ENCODE measurements at places on chromosomes 12 and 14. TPM values are rescaled to one million over a fixed set of nuclear protein-coding genes. Genes with fewer than 3 reads are reported as not detected.

Gene DERA
- 32.6 TPM for total RNA-seq

GRCh38 chr12:127280393-127281275 is 986.3 kb upstream of the TMEM132C start:
- H3K27ac ChIP-seq = no peak overlapping the region
- H3K4me3 ChIP-seq = no peak overlapping the region
- no peaks in the 10 kb centered on the region for H3K4me1 ChIP-seq

- no peak for DNase-seq
- H3K27ac ChIP-seq = no peak overlapping the region
- peaks cover 48% of the 10 kb centered on the region for H3K36me3 ChIP-seq
- no peaks in the 10 kb centered on the region for H3K27me3 ChIP-seq
Observed at GRCh38 chr14:58414845-58415244, 12.5 kb downstream of the TIMM9 start.

DNA sequence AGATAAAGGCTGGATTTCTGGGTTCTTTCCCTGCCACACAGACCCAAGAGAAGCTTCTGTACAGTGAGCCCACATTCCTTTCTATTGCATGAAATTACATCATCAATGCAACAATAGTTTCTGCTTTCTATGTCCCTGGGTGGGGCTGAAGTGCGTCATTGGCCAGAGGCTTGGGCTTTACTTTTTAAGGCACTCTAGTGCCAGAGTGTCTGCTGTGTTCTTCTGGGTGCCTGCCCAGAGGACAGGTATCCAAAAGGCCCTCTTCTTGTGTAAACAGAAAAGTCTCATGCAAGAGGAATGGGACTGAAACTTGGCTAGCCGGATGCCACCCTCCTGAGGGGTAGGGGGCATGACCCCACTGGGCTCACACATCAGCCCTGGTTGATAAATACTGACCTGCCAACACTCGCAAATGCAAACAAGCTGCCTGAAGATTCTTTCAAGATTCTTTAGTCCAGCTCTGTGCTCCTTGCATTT is 5.9 kb downstream of the KRT86 start:
- peaks cover 80% of the 10 kb centered on the region for H3K4me1 ChIP-seq
- no peak overlapping the region for H3K4me3 ChIP-seq
- peak overlapping the region; percentile 73 for H3K27ac ChIP-seq

GRCh38 chr12:95590775-95591174 is 39.5 kb upstream of the USP44 start:
- no peak overlapping the region for H3K27ac ChIP-seq
- H3K4me1 ChIP-seq = no peaks in the 10 kb centered on the region
- H3K4me3 ChIP-seq = no peak overlapping the region
- no peak for DNase-seq
- H3K36me3 ChIP-seq = no peaks in the 10 kb centered on the region

GRCh38 chr14:92490239-92490959 is 23.2 kb upstream of the RIN3 start:
- H3K4me3 ChIP-seq = no peak overlapping the region
- H3K36me3 ChIP-seq = no peaks in the 10 kb centered on the region
- H3K4me1 ChIP-seq = no peaks in the 10 kb centered on the region
- H3K27ac ChIP-seq = no peak overlapping the region
- no peak for DNase-seq

GRCh38 chr12:80044694-80045046 is 54.7 kb upstream of the OTOGL start:
- H3K4me3 ChIP-seq = no peak overlapping the region
- H3K36me3 ChIP-seq = no peaks in the 10 kb centered on the region
- H3K27ac ChIP-seq = no peak overlapping the region
- DNase-seq = peak; percentile 12

GRCh38 chr14:68704736-68705720 is 87.8 kb downstream of the ZFP36L1 start:
- H3K36me3 ChIP-seq = no peaks in the 10 kb centered on the region
- H3K4me1 ChIP-seq = peaks cover 47% of the 10 kb centered on the region
- H3K27ac ChIP-seq = no peak overlapping the region
- H3K4me3 ChIP-seq = no peak overlapping the region
- no peaks in the 10 kb centered on the region for H3K27me3 ChIP-seq

Gene SERPINA12
- not detected for total RNA-seq

DNA sequence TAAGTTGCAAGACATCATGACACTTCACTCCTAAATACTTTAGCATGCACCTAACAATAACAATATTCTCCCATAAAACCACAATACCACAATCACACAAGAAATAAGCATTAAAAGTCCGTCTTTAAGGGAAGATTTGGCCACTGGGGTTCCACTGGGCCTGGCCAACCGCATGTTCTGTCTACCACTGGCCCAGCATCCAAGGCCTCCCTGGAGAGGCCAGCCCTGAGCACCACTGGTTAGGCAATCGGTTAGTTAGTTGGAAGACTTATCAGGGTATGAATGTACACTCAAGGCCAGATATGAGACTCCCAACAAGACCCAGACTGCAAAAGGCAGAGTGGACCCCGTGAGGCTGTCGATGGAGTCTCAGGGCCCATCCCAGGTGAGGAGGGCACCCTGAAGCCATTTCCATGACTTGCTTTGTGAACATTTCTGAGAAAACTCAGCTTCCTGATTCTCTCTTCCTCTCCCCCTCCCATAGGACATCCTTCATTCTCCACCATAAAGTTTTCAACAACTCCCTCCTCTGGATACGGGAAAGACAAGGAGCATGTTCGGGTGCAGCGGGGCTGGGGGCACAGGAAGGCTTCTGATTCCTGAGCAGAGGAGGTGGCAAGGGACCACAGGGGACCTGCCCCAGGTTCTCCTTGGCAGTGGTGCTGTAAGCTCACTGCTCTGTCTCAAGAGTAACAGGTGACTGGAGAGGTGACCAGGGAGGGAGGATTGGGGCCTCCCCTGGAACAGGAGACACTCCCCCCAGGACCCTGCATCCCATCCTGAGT is 5.9 kb downstream of the PXN start:
- H3K27me3 ChIP-seq = no peaks in the 10 kb centered on the region
- H3K36me3 ChIP-seq = no peaks in the 10 kb centered on the region
- peaks cover 77% of the 10 kb centered on the region for H3K4me1 ChIP-seq
- no peak for DNase-seq

Gene TMBIM4
- total RNA-seq = 51.1 TPM

Gene KCNC2
- not detected for total RNA-seq

Gene NDUFA9
- 95.4 TPM for total RNA-seq

DNA sequence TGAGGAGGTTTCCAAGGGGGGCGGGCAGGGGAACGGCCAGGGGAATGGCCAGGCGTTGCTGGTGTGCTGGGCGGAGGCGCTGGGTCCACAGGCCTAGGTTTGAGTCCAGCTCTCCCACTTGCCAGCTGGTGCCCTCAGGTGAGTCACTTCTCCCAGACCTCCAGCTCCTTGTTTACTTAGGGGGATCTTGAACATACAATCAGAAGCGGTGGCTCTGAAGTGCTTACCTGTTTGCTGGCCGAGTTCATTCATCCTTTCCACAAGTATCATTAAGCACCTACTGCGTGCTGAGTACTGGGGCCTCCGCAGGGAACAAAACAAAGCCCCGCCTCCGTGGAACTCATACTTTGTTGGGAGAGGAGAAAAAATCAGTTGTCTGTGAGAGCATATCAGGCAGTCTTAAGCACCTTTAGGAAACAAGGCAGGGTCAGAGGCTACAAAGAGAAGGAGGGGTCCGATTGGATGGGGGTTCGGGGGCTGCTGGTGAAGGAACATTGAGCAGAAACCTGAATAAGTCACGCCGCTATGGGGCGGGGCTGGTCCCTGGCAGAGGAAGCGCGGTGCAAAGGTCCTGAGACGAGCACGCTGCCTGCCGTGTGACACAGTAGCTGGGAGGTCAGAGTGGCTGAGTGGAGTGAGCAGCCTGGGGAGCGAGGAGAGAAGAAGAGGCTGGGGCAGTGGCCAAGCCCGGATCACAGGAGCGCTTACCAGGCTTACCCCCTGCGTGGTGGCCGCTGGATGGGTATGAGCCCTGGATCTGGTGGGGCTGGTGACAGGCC is 15.1 kb downstream of the MVK start:
- H3K27me3 ChIP-seq = no peaks in the 10 kb centered on the region
- no peak for DNase-seq
- no peak overlapping the region for H3K4me3 ChIP-seq
- H3K27ac ChIP-seq = no peak overlapping the region
- no peaks in the 10 kb centered on the region for H3K4me1 ChIP-seq

DNA sequence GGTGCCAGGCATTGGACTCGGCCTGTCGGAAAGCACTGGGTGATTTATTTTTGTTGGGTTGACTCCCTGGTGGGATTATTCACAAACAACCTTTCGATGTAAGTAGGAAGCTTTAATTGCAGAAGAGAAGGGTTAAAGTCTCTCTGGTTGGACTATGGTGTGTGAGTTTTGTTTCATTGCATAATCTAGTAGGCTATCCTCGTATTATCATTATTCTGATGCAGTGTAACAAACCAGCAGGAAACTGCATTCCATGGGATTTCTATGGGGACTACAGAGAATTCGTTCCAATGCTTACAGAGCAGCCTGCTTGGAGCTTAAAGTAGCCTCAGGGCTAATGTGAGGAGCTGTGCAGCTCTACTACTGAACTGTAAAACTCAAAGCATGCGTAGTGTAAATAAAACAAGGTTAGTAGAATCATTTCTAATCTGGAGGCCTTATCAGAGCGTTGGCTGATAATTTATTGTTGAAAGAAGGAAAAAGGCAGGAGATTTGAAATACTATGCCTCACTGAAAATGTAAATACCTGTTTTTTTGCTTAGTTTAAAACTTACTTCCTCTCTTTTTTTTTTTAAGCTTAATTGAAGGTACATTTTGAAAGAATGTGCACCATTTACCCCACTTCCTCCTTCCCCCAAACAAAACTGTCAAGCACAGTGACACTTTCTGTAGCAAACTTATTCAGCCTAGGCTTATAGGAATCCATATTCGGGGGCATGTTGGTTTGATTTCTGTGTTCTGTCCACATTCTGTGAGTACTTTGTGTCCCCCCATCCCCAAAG is 226.7 kb downstream of the NPAS3 start:
- no peak for DNase-seq
- H3K27me3 ChIP-seq = no peaks in the 10 kb centered on the region
- no peak overlapping the region for H3K27ac ChIP-seq
- no peak overlapping the region for H3K4me3 ChIP-seq

- no peaks in the 10 kb centered on the region for H3K4me1 ChIP-seq
- H3K27me3 ChIP-seq = no peaks in the 10 kb centered on the region
- DNase-seq = no peak
- H3K27ac ChIP-seq = no peak overlapping the region
- H3K4me3 ChIP-seq = no peak overlapping the region
- H3K36me3 ChIP-seq = no peaks in the 10 kb centered on the region
Observed at GRCh38 chr14:34425095-34425851, 36.8 kb downstream of the SPTSSA start.

DNA sequence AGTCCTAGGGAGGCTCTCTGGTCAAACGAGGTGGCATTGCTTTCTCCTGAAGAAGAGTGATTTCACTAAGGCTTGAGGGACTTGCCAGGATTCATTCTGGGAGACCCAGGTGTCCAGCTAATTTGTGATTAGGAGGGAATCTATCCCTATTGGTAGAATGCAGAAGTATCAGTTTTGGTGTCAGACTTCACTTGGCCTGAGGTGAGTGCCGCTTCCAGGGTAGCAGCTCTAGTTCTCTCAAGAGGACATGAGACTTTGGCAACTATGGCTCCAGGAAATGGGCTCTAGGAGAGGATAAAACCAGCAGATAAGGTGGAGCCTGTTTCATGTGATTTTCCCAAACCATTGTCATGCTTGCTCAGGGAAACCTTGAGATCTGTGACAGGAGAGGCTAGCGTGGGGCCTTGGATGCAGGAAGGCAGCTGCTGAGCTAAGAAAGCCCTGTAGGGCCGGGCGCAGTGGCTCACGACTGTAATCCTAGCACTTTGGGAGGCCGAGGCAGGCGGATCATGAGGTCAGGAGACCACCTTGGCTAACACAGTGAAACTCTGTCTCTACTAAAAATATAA is 11.6 kb upstream of the TMEM117 start:
- H3K27ac ChIP-seq = no peak overlapping the region
- no peaks in the 10 kb centered on the region for H3K4me1 ChIP-seq
- DNase-seq = no peak
- H3K27me3 ChIP-seq = no peaks in the 10 kb centered on the region
- no peaks in the 10 kb centered on the region for H3K36me3 ChIP-seq

- H3K4me3 ChIP-seq = no peak overlapping the region
- no peaks in the 10 kb centered on the region for H3K27me3 ChIP-seq
- DNase-seq = no peak
- H3K36me3 ChIP-seq = no peaks in the 10 kb centered on the region
Observed at GRCh38 chr14:67137744-67138371, 51.4 kb upstream of the GARIN2 start.

Gene GALNT8
- not detected for total RNA-seq

DNA sequence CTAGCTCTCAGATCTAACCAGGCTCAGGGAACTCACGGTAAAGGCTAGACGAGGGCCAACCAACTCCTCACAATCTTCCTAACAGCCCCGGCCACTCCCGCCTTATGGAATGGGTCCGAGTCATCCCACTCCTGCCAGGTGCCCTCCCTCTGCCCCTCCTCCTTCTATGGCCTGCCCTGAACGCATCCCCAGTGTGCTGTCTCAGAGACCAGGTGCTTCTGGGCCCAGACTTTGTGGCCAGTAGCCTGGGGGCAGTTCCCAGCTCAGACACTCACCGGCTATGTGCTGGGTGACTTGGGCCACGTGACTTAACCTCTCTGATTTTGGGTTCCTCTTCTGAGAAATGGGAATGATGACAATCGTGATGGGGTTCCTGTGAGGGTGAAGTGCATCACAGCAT is 22.5 kb downstream of the PAPLN start:
- no peaks in the 10 kb centered on the region for H3K36me3 ChIP-seq
- H3K27ac ChIP-seq = no peak overlapping the region
- no peak overlapping the region for H3K4me3 ChIP-seq
- no peaks in the 10 kb centered on the region for H3K27me3 ChIP-seq
- H3K4me1 ChIP-seq = no peaks in the 10 kb centered on the region

Gene ART4
- total RNA-seq = not detected

Gene ACVRL1
- 2.5 TPM for total RNA-seq

DNA sequence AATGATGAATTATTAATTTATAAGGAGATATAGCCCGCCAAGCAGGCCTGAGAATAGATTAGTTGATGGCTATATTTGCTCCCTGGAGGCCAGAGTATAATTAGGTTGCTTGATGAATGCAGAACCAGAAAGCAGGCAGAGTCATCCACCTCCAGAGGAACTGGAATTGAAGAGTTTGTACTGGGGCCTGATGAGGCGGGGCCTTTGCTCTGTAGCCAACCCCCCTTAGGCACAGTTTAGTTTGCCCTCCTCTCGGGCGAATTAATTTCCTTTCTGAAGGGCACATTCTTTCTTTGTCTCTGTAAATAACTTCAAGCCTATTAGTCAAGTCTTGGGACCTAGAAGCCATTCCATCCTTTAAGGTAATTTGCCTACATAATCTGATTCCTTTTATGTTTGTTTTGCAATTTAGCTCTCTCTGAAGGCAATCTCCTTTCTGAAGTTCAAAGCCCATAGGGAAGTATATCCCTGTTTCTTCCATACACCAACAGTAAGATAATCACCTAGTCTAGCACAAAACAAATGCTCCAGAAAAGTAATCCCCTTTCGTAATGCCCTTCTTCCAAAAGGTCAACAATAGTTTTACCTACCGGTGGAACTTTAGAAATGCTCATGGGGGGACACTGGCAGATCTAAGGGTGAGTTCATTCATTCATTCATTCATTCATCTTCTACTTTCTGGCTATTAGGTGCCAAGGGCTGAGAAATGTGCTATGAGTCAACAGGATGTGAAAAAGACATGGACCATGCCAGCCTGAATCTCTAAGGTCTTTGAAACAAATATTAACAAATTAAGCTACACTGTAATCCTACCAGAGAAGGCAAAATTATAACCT is 84.8 kb upstream of the NUDT4 start:
- no peak overlapping the region for H3K4me3 ChIP-seq
- H3K27me3 ChIP-seq = no peaks in the 10 kb centered on the region
- H3K27ac ChIP-seq = no peak overlapping the region
- no peaks in the 10 kb centered on the region for H3K4me1 ChIP-seq

GRCh38 chr14:51336734-51337133 is 96.7 kb downstream of the TMX1 start:
- H3K36me3 ChIP-seq = no peaks in the 10 kb centered on the region
- DNase-seq = no peak
- no peak overlapping the region for H3K27ac ChIP-seq
- no peak overlapping the region for H3K4me3 ChIP-seq
- H3K27me3 ChIP-seq = no peaks in the 10 kb centered on the region
